Activated CD8-positive, alpha-beta memory T cell treated with anti-CD3 and anti-CD28 coated beads, Interleukin-2, amount 10 ng/mL, durations not matched to agents 7 days and 5 days (primary cell): ENCODE measurements at places on chromosomes 13 and 19.

- no peak for DNase-seq
These were observed 35.3 kb downstream of the DACH1 start for GRCh38 chr13:71831716-71832115.

DNA sequence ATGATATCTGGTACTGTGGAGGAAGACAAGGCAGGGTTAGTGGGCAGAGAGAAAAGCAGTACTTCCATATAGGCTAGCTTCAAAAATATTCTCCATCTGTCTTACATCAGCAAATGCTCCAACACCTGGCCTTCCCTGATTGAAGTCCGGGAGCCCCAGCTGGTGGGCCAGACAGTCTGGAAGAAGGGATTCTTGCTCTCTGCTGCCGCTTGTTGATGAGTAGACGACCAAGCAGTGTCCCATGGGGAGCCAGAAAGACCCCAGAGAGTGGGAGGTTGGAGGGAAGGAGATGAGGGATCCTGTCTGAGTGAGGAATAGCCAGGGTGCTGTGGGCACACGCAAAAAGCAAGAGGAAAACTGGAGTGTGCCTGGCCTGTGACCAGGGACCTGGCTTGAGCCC is 95.1 kb downstream of the ATP8A2 start:
- DNase-seq, result no peak

- DNase-seq, result no peak
These were observed 64.3 kb downstream of the ZNF66 start for GRCh38 chr19:20840371-20840770.

DNA sequence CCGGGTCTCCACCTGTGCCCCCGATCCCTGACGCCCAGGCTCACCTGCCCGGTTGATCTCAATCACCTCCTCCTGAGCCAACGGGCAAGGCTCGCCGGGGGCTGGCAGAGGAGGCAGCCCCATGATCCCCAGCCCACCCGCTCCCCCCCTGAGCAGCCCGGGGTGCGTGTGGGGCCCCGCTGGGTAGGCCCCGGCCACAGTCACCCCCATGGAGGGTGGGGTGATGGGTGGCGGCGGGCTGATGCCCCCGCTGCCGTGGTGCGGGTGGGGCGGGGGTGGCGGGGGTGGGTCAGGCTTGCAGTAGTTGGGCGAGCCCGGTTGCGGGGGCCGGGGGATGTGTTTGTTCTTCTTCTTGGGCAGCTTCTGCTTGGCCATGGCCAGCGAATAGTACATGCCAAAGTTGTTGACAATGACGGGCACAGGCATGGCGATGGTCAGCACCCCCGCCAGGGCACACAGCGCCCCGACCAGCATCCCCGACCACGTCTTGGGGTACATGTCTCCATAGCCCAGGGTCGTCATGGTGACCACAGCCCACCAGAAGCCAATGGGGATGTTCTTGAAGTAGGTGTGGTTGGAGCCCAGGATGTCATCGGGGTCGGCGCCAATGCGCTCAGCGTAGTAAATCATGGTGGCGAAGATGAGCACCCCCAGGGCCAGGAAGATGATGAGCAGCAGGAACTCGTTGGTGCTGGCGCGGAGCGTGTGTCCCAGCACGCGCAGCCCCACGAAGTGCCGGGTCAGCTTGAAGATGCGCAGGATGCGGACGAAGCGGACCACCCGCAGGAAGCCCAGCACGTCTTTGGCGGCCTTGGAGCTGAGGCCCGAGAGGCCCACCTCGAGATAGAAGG is 6.0 kb downstream of the KCNC3 start:
- no peak for DNase-seq

- no peak for DNase-seq
These were observed 236.5 kb upstream of the SLC10A2 start for GRCh38 chr13:103302676-103303075.

DNA sequence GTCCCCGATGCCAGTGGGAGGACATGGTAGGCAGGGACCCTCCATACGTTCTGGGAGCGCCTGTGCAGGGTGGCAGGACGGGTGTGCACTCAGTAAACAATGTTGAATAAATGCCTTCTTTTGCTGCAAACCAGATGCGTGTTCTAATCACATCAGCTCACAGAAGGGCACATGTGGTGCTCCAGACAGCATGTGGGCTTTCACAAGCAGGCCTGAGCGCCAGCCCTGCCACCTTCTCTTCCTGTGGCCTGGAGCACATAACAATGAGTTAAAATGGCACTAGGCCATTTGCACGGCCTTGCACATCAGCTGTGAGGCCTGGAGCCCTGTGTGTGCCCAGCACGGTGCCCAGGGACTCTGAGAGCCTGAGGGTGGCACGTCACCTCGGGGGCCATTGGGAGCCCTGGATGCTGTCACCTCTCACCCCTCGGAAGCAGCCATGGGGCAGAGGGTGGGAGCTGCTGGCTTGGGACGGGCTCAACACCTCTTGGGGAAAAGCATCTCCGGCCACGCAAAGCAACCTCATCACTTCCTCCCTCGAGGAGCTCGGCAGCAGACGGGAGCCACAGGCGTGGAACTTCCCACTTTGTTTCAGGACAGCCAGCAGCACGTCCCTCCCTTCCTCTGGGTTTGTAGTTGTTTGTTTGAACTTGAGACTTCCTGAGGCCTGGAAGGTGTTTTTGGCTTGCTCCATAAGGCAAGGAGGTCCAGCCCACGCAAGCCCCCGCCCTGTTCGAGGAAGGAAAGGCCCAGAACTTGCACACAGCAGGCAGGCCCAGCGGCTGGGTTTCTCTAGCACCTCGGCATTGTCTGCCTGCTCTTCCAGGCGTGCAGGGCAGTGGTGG is 9.8 kb downstream of the MCF2L start:
- no peak for DNase-seq

DNA sequence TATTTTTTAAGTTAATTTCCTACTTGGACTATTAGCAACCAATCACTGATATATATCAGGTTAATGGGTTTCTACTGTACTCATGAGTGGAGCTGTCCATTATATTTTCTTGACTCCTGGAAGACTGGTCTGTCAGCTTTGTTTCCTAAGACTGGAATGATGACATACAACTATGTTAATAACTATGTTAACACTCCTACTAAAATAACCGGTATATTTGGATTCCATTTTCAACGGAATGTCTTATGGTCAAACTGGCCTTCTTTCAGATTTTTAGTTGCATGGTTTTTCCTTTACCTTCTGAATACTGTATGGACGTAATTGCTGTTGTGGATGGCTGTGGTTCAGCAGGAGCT is 45.8 kb upstream of the GPI start:
- no peak for DNase-seq

- DNase-seq, result peak; percentile 56
These were observed 220.5 kb downstream of the RBM26 start for GRCh38 chr13:79185580-79185979.

- DNase-seq, result peak; percentile 52
These were observed 7.1 kb downstream of the ARID3A start for GRCh38 chr19:932648-933552.

DNA sequence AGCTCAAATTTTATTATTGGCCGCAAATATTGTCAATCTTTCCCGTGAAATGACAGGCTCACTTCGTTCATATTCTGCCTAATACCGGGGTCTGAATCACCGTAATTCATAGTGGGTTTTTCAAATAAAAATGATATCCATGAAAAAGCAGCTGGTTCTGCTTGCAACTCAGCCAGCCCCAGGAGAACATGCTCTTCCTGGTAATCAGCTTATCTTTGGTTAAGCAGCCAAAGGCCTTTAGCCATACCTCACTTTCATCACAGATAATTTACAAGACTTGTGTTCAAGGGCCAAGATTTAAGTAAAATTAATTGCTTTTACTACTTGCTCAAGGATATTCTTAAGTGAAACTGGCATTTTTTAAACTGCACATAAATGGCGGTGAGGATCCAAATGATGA is 22.5 kb downstream of the RNASEH2B start:
- DNase-seq, result no peak

DNA sequence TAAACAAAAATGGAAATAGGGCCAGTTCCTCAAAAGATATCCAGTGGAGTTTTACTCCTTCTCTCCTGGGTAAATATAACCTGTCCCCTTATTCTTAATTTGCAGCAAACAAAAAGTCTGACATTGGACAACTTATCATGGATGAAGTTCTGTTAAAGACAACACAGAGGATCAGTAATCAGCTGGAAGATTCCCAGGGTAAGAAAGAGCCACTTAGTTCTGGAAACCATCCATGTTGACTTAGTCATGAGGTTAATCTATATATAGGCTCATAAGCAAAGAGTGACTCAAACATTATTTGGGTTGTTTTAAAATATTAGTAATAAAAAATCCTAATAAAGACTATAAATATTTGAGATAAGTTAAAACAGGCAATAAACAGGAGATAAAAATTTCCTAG is 40.5 kb upstream of the EBPL start:
- DNase-seq, result no peak

DNA sequence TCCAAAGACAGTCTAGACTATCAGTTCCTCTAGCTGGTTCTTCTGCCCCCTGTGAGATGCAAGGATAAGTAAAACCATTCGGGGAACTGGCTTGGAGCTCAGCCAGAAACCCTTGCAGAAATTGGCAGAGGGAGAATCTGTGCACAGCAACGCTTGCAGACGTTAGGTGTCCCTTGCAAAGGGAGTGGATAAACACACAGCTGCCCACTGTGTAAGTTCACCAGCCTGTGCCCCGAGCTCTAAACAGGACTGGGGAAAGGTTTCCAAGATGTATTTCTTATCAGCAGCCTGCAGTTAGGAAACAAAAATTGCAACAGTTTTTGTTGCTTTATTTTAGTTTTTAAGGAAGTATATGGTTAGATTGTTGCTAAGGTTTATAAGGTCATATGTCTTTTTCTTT is 19.0 kb upstream of the ADGRE1 start:
- no peak for DNase-seq

DNA sequence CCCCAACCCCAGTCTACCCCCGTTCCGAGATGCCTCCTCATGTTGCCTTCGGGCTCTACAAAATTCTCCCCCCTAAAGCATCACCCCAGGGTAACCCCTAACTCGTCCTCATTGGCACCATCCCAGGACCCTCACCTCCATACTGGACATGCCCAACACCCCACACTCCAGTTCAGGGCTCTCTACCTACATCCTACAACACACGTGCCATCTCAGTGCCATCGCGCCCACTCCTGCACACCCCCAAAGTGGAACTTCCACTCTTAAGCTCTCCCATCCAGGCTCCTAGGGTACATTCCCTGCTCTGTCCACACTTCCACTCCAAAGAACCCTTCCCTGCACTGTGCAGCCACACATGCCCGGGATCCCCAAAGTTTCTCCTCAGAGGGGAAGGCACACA is 827 bp upstream of the FKRP start:
- no peak for DNase-seq

GRCh38 chr13:60146471-60146870 is 17.3 kb downstream of the DIAPH3 start:
- no peak for DNase-seq

DNA sequence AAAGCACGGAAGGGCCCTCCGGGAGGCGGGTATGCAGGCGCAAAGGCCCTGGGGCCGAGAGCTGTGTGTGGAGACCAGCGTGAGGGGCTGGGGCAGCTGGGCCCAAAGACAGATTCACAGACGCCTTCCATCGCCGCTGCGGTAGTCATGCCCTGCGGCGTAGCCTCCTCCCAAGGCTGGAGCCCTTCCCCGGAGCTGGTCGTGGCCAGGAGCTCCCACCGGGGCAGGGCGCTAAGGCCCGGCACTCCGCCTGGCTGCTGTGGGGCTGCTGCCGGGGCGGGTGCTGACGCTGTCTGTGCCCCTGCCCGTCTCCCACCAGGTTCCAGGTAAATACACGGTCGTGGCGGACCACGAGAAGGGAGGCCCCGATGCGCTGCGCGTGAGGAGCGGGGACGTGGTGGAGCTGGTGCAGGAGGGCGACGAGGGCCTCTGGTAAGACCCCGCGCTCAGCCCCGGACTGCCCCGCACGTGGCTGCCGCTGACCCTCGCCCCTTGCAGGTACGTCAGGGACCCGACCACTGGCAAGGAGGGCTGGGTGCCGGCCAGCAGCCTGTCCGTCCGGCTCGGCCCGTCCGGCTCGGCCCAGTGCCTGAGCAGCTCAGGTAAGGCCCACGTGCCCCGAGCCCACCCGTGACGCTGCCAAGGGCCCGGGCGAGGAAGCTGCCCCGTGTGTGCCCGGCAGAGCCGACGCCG is 9.4 kb upstream of the F7 start:
- DNase-seq, result no peak

GRCh38 chr19:15635016-15635805 is 5.5 kb upstream of the CYP4F3 start:
- no peak for DNase-seq

DNA sequence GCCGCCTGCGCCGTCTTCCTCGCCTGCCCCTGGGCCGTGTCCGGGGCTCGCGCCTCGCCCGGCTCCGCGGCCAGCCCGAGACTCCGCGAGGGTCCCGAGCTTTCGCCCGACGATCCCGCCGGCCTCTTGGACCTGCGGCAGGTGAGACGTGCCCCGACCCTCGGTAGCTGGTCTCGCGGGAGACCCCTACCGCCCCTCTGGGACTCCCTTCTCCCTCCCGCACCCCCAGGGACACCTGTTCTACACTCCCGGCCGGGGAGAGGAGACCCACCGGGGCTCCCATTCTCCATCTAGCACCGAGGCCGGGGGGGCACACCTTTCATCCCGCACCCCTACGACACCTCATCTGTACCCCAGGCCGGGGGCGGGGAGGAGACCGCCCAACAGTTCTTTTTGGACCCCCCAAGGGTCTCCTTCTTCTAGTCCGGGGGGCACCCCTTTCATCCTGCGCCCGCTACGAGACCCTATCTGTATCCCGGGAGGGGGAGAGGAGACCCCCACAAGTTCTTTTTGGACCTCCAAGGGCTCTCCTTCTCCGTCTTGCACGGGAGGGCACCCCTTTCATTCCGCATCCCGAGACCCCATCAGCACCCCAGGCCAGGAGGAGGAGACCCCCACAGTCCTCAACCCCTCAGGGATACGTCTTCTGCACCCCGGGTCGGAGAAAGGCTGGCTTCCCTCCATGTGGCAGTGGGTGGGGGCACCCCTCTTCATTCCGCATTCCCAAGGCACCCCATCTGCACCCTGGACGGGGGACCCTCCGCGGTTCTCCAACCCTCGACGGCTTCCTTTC is 533 bp downstream of the TNFSF9 start:
- no peak for DNase-seq

- no peak for DNase-seq
These were observed 28.2 kb downstream of the LAIR2 start for GRCh38 chr19:54530866-54531265.

DNA sequence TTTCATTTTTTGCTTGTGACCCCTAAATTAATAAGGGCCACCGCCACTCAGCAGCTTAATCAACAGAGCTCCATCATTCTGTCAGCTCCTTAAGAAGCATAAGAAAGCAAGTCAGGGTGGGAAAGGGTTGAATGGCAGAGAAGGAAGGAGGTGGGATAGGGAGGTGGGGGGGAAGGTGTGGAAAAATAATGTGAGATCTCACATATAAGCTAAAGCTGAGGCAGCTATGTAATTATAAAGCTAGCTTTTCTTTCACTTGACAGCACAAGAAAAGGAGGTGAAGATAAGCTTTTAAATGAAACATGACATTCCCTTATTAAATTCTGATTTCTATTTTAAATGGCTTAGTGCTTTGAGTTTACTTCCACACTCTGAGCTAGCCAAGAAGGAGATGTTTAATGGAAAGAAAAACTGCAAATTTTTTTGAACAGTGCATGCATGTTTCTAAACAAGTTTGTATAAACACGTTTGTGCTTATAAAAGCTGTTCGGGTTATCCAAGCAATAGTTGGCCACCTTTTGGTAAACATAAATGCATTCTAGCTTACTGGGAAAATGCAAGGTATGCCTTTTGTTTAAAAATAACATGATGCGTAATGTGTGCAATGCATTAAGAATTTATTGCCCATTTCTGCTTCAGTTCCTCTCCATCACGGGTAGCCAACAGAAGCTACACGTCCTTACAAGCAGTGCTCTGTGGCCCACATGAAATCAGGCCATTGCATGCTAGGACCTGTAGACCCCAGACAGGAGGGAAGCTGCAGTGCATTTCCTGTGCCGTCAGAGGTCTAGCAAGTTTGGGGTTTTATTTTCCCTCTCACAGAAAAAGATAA is 96.2 kb downstream of the LHFPL6 start:
- DNase-seq, result no peak
